ENCODE measurements at places on chromosomes 5 and 9.

GRCh38 chr5:53200306-53200705, 90.7 kb upstream of the MOCS2 start:
- no peak for DNase-seq

DNA sequence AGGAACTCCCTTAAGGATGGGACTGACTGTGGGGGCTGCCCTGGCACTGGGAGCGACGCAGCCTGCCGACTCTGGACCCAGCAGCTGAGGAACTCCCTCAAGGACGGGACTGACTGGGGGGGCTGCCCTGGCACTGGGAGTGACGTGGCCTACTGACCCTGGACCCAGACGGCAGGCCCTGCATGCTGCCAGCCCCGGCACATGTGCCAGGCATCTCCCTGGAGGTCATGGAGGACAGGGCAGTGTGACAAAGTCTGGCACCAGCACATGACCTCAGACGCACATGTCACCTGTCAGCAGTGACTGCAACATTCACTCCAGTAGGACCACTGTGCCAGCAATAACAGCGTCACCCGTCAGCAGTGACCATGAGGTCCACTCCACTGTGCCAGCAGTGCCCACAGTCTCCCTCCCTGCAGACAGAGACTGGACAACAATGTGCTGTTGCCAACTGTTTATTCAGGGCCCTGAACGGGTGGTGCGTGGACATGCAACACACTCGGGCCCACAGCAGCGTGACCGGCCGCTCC, 4.5 kb downstream of the FBXW5 start:
- no peak for DNase-seq

DNA sequence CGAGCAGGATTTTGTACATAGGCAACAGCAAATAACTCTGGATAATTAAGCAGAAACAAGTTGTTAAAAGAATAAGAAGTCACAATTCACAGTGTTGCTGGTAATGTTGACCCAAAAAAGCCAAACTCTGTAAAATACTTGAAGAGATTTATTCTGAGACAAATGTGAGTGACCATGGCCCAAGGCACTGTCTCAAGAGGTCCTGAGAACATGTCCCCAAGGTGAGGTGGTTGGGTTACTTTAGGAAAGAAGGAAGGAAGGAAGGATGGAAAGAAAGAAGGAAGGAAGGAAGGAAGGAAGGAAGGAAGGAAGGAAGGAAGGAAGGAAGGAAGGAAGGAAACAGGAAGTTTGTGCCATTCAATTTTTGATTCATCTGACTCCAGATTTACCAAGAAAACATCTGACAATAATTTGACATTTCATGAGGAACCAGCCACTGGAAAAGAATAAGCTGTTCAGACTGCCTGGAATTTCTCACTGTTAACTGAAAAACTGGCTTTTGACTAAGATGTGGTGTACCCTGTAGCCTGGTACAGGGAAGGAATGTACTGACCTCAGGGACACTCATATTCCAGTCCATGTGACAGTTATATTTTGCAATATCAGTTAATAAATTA, 295.9 kb upstream of the TNC start:
- DNase-seq, result no peak

DNA sequence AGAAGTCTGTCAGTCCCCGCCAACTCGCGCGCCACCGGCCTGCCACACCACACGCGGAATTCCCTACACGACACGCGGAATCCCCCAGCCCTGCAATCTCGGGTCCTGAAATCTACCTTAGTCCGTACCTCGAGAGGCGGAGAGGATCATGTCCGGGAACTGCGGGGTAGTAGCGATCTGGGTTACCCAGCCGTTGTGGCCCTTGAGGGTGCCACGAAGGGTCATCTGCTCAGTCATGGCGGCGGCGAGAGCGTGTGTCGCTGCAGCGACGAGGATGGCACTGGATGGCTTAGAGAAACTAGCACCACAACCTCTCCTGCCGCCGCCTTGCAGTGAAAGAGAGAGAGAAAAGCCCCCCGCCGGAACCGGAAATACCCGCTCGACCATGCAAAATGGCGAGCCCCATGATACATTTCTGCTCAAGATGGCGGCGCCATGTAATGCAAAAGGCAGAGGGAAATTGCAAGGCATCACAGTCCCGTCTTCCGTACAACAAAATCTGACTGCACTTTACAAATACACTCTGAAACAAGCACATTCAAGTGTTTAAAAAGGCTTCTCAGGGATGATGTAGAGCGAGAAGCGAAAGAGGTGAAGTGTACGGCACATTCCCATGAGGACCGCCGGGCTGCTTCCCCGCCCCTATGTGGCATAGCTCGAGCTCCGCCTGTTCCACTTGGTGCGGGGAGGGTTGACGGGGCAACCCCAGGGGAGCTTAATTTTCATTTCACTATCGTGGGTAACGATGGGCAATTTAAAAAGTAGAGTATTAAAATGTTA, at the start of gene RACK1:
RACK1 (minus strand) TSS at position 343 of the 780 bp plus-strand sequence; CDS start at position 237, 106 bp downstream.
- DNase-seq, result peak; percentile 85

- DNase-seq, result peak; percentile 61
These were observed 1381.4 kb upstream of the CDH6 start for GRCh38 chr5:29811914-29812679.

DNA sequence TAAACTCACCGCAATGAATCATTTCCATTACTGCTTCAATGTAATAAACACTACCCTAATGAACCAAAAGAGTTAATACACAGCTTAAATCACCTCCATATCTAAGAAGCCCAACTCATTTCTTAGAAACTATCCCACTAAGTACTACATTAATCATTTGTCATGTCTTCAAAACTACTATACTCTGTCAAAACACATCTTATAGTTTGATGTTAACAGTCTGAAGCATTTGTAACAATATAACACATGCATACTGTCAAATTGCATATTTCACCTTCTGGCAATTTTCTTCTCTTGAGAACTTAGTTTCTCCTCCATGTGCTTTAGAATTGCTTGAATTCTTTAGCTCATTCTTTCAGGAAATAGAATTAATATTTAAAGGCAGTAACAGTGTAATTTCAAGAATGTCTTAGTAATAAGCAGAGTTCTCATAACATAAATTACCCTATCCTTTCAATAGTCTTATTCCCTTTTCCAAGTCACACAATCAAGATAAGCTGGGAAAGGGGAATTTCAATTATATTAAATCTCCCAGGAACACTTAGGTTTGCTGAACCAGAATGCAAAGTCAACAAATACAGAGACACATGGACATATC, 199.7 kb downstream of the ATPSCKMT start:
- no peak for DNase-seq

- no peak for DNase-seq
These were observed 25.7 kb downstream of the SH3GL2 start for GRCh38 chr9:17604556-17604955.

DNA sequence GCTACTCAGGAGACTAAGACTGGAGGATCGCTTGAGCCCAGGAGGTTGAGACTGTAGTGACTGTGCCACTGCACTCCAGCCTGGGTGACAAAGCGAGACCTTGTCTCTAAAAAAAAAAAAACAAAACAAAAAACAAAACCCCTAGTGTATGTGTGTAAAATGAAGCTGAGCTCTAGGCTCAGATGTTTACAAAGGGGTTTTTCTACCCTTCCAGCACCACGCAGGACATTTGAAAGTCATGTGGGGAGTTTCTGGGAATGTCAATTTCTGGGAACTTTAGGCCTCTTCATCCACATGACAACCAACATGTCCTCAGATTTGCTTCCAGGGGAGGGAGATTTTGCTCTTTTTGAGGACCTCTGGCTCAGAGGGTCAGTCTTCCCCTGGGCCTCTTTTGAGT, 42.4 kb upstream of the AIF1L start:
- no peak for DNase-seq

- DNase-seq, result no peak
These were observed 32.4 kb downstream of the CTNNAL1 start for GRCh38 chr9:108980893-108981292.

GRCh38 chr9:94951324-94952135, 225.0 kb downstream of the AOPEP start:
- no peak for DNase-seq

- no peak for DNase-seq
These were observed 228.5 kb downstream of the ENC1 start for GRCh38 chr5:74412066-74412465.

GRCh38 chr5:132114150-132115121, 40.8 kb downstream of the CSF2 start:
- no peak for DNase-seq

DNA sequence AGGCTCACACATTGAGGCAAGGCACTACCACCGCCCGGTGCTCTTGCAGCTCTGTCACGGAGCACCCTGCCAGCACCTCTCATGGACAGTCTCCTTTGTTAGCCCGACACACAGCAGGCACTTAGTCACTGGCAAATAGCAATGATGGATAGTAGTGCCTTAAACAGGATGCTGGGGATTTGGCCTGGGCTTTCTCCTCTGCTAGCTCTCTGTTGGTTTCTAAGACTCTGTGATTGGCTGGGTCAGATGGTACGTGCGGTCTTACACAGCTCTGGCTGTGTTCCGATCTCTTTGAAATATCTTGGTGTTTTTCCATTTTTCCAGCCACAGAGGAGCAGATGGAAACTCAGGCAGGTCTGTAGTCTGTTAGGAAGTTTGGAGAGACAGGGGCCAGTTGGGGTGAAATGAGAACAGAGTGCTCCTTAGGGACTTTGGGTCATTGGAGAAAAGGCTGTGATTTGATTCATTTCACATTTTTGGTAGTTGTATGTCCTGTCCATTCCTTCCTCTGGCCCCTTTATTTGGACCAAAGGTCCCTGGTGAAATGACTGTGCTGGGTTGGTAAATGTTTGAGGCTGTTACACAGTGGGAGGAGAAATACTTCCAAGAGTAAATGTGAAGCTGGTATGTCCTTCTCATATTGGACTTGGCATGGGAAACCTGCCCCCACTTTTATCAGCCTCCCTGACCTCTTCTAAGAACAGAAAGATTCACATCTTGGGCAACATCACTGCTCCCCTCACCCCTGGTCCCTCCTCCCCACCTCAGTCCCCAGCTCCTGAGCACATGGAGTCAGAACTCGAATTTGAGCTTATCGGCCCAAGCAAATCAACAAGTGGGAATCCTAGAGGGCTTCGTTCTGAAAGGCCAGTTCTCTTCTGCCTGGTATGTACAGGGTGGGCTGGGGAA, 3.4 kb downstream of the SMIM3 start:
- DNase-seq, result no peak

DNA sequence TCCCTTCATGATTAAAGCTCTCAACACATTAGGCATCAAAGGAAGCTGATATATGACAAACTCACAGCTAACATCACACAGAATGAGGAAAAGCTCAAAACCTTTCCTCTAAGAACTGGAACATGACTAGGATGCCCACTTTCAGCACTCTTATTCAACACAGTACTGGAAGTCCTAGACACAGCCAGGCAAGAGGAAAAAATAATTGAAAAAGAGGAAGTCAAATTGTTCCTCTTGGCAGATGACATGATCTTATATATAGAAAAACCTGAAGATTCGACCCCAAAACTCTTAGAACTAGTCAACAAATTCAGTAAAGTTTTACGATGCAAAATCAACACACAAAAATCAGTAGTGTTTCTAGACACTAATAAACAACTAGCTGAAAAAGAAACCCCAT, 144.3 kb upstream of the NREP start:
- no peak for DNase-seq

DNA sequence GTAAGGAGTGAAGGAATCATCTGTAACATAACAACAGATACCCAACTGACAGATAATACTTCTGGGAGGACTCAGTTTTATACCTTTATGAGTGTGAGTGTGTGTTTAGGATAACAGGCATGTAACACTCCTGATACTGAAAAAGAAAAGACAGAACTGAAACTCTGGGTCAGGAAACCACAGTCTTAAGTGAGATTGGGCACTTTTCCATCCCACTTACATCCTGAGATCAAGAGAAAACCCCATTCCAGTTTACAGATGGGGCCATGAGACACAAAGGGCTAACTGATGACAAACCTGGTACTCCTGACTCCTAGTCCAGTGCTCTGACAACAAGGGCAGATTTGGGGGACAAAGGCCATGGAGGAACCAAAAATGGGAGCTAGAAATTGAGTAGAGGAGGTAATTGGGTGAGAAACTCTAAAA, 18.0 kb downstream of the IL5 start:
- no peak for DNase-seq

- DNase-seq, result no peak
These were observed 276.0 kb upstream of the DMRT1 start for GRCh38 chr9:565528-565927.

GRCh38 chr9:61670616-61671015, 480.8 kb downstream of the SPATA31A7 start:
- no peak for DNase-seq

GRCh38 chr9:110575169-110575568, 4.4 kb downstream of the SVEP1 start:
- DNase-seq, result no peak

- no peak for DNase-seq
These were observed 31.5 kb upstream of the LMNB1 start for GRCh38 chr5:126745259-126745992.

- no peak for DNase-seq
These were observed 85.6 kb downstream of the CDH18 start for GRCh38 chr5:19902316-19902934.

- DNase-seq, result no peak
These were observed 175.3 kb downstream of the ARL15 start for GRCh38 chr5:54135042-54135441.

GRCh38 chr5:87095787-87096186, 171.9 kb upstream of the RASA1 start:
- DNase-seq, result no peak

DNA sequence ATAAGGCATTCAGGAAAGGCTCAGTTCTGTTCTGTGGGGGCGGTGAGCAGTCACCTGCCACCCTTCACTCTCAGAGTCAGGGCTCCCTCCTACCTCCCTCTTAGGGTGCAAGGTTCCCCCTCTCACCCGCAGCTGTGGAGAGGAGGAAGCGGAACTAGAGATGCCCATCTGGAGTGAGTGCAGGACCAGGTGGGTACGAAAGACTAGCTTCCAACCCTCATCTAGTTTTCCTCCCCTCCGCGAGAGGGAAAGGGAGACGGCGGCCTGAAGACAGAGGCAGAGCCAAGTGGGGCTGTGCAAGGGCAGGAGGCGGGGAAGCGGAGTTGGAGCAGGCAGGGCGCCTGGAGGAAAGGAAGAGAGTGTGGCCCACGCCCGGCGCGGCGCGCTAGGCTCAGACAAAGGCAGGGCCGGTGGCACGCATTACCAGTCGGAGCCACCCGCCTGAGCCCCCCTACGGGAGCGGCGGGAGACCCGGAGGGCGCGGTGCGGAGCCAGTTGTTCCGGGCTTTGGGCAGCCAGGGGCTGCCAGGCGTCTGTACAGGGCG, 7.3 kb downstream of the PRR7 start:
- no peak for DNase-seq

DNA sequence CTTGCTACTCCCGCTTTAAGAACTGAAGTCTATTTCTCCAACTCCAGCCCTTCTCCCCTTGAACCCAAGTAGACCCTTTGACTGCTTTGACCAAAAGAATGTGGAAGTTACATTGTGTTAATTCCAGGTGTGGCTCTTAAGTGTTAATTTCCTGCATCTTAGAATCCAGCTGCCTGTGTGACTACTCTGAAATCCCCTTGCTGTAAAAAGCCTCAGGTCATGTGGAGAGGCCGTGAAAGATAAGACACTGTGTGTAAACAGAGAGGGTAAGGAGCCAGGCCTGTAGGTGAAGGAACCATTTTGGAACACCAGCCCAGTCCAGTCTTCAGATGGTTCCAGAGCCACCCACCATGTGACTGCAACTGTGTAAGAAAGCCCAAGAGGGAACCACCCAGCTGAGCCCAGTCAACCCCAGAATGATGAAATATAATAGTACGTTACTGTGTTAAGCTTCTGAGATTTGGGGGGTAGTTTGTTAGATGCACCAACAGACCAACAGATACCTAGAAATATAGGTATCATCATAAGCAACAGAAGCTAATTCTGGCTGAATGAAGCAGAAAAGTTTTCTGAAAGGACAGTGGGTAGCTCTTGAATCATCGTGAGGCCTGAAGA, 59.4 kb upstream of the CCDC112 start:
- DNase-seq, result no peak

Data from hematopoietic multipotent progenitor cell treated with erythropoietin and hydrocortisone succinate and interleukin-3 and kit ligand, for 17 days (in vitro differentiated cells).